ENCODE measurements at places on chromosomes 11 and 22.

DNA sequence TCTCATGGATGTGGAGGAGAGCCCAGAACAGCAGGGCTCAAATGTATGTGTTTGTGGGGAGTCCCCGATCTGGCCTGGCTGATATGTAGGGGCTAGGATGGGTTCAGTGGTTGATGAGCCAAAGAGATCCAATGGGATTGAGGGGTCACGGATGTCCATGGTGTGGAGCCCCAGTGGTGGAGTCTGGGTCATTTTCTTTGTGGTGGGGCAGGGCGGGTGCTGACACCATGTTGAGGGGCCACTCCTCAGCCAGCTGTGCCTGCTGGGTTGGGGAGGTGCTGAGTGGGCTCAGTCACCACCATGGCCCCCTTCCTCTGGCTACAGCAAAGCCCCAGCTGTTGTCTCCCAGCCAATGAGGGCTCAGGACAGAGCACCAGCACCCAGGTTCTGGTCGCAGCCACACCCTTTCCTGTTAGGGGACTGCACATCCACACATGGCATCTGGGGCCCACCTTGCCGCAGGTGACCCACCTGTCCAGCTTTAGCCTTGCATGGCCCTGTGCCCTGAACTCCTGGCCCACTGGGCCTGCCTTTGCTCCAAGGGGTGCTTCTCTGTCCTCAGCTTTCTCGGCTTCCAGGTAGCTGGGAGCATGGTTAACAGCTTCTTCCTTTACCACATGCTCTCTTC is 3.2 kb upstream of the GNAZ start:
- no peak for DNase-seq

- no peak for DNase-seq
Measured at GRCh38 chr11:77193911-77194830, 66.1 kb downstream of the MYO7A start.

GRCh38 chr22:35914665-35915476 is 113.8 kb downstream of the RBFOX2 start:
- peak; percentile 94 for DNase-seq

DNA sequence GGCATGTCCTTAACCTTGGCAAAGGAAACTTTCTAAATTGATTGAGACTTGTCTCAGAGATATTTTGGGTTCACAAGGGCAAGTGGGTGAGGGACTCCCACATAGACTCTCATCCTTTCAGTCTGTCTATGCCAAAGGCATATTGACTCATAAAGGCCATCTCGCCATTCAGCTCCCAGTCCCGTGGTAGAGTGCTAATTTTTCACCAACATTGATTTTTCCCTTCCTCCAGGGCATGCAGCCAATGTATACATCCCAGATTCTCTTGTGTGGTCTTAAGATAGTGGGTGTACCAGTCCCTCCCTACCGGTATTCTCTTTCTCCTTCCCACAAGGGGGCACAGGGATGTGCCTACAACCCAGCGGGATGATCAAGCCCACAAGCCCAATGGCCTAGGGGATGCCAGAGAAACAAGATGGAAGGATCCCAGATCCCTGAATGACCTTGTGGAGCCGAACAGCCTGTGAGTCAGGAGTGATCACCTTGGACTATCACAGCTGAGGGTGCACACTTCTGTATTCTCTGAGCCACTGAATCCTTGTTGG is 7.9 kb downstream of the C11orf96 start:
- no peak for DNase-seq

DNA sequence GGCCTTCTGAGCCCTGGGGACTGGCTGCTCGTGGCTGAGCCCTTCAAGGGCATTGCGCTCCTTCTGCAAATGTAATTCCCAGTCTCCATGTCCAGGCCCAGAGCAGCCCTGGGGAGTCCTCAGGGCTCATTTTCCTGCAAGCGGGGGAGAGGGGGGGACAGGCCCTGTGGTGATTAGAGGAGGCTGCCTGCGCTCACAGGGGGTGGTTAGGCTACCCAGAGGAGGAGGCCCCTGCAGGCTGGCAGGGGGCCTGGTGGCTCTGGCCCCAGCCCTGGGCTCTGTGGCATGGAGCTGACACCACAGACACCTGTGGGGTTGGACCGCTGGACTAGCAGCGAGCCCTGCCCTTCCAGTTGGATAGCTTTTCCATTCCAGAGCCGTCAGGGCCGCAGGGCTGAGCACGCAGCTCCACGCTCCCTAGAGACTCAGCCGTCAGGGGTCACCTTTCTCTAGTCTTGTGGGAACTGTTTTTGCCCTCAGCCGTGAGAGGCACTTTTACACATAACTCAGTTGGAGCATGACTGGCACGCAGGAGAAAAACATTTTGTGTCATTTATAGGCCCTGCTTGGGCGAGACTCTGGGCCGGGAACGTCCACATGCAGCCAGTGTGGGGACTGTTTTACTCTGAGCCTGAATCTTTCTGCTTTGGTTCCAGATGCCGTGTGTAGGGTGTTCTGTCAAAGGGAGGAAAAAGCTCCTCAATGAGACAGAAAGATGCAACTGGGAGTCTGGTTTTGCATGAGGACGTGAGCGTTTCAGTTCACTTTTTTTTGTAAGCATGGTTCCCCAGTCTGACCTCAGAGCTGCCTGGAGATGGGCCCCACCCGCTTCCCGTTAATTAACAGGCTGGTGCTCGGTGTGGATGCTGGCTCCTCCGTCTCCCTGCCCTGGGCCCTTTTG is 58.1 kb downstream of the LRP5 start:
- no peak for DNase-seq

DNA sequence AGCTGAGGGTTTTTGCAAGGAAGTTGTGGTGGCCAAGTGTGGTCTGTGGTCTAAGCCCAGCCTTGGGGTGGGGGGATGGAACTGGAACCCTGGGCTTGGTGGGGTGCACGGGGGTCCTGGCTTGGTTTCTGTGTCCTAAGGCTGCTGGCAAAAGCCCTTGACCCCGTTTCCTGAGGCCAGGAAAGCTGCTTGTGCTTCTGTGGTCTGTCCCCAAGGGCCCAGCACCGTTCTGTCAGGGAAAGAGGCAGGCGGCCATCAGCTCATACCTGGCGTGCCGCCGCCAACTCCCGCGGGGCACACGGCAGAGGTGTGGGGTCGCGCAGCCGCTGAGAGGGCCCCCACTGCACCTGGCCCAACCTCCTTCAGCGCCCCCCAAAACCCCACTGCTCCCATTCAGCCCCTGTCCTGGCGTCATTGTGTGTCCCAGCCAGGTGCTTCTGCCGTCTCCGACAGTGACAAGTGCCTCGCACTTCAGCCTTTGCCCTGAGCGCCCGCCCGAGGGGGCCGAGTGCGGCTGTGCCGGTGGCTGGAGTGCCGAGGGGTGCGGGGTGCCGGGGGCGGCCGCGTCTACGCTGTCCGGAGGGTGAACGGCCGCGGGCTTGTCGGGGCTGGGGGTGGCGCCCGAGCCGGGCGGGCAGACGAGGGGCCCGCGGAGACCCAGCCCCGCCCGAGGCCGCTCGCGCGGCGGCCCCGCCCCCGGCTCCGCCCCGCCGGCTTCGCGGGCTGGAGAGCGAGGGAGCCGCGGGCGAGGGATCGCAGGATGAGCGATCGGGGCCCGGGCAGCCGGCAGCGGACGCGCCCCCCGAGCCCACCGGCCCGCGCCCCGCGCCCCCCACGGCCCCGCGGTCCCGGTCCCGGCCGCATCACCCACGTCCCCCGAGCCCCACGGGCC is at the start of gene CNIH2:
CNIH2 (plus strand) TSS at position 705 of the 892 bp plus-strand sequence. CDS start 282 bp downstream, outside the sequence.
- peak; percentile 82 for DNase-seq

DNA sequence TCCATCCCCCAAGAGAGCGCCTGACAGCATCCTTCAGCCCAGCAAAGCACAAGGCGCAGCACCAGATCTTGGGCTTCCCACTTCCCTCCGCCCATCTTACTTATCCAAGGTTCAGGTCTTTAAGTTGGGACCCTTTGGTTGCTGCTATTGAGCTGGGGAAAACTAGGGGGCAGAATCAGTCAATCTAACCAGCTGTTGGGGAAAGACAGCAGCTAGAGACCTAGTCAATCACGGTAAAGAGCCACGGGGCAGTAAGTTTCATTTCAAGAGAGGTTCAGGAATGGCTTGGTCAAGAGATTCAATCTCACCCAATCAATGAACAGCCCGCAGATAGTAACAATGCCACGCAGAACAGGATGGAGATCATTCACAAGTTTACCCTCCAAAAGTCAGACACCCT is 1.7 kb downstream of the ABTB2 start:
- DNase-seq = peak; percentile 44

All from neural progenitor cell (in vitro differentiated cells).